ENCODE measurements at places on chromosomes 1 and 21.

DNA sequence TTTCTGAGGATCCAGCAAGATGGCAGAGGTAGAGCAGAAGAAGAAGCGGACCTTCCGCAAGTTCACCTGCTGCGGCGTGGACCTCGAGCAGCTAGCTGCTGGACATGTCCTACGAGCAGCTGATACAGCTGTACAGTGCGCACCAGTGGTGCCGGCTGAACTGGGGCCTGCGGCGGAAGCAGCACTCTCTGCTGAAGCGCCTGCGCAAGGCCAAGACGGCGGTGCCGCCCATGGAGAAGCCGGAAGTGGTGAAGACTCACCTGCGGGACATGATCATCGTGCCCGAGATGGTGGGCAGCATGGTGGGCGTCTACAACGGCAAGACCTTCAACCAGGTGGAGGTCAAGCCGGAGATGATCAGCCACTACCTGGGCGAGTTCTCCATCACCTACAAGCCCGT, 125.8 kb downstream of the LRIG2 start:
- DNase-seq: no peak

- DNase-seq: peak; percentile 83
Observed at GRCh38 chr1:199272628-199273086, 633.8 kb downstream of the PTPRC start.

GRCh38 chr1:154621875-154622274, 13.9 kb upstream of the ADAR start:
- no peak for DNase-seq

DNA sequence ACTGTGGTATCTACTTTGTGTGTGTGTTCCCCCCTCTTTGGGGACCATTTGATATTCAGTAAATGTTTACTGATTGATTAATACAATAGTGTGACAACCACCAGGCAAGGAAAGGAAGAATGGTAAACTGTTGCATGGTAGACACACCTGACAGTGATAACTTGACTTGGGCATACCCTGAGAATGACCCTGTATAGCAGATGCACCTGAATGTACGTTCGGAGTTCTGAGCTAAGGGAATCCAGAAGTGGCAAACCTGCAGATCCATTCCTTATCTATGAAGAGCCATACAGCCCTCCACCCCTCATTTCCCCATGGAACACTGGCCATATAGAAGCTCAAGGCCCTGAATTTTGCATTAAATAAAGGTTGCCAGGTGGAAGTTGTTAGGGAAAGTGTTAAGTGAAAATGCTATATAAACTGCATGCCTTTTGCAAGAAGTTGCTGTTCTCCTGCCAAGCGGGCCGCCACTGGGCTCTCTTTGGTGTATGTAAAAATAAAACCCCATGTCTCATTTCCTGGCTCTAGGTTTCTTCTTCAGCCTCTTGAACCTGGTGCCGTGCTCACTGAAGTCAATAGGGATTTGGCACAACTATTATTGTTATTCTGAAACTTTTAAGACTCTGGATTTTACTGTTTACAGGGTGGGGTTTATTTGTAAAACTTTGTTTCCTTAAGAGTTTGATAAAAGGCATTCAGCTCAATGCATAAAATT, 32.6 kb upstream of the DENND1B start:
- no peak for DNase-seq

DNA sequence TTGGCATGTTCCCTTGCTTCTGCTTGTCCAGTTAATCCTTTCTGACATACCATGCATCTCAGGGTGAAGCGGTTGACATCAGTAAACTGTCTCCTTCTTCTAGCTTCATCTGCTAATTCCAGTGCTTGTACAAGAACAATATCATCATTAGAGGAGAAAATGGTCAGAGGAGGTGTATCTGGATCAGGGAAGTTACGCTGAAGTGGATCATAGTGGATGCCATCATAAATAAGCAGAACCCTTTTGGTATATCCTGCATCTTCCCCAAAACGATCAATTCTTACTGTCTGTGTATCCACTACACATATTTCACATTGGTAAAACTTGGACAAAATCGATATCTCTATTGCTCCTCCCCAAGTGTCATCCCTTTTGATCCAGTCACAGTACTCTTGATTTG, 2.0 kb downstream of the YOD1 start:
- DNase-seq: no peak

DNA sequence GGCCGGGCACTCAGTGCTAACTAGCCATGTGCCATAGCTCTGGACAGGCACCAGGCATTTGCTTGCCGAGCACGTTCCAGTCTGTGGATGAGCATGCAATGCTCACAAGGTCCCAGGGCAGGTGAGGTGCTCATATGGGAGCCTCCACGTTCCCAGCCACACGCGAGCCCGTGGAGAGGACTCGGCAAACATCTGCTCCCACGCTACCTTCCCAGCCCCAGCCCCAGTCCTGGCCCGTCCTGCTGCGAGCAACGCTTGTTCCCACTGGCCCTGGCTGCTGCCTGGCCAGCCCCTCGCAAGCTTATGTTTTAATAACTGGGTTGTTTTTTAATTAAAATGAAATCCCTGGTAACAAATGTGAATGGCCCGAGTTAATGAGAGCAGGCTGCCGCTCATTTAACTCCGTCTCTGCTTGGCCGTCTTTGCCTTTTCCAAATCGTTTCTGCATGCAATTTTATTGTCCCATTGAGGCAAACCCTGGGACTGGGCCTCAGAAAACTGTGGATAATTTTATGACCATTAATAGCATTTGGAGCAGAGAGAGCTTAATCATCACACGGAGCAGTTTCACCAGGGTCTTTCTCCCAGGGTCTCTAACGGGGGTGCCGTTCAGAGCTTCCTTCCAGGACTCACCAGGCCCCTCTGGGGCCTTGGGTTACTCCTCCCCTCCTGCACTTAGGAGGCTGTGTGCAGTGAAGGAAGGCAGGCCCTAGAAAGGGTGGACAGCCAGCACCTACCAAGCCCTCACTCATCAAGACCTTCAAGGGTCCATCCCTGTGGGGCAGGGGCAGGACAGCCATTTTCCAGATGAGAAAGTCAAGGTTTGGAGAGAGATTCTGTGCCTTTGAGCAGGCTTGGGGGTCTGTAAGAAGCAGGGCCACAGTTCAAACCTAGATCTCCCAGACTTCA, 136.8 kb downstream of the GLIS1 start:
- no peak for DNase-seq

DNA sequence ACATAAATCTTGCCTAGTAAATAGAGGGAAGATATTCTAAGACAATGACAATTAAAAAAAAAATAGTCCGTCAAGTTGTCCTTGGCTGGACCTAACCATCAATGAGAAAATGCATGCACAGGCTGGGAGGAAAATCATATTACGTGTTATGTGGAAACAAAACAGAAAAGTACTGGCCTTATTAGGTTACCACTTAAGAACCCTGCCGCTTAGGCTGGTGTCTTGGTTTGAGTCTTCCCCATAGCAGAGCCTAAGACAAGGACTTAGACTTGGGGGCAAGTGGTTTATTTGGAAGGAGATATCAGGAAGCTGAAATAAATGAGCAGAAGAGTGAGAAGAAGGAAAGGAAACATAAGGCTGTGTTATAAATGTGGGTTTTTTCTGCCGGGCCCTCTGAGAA, 186.4 kb downstream of the MRPL39 start:
- no peak for DNase-seq

DNA sequence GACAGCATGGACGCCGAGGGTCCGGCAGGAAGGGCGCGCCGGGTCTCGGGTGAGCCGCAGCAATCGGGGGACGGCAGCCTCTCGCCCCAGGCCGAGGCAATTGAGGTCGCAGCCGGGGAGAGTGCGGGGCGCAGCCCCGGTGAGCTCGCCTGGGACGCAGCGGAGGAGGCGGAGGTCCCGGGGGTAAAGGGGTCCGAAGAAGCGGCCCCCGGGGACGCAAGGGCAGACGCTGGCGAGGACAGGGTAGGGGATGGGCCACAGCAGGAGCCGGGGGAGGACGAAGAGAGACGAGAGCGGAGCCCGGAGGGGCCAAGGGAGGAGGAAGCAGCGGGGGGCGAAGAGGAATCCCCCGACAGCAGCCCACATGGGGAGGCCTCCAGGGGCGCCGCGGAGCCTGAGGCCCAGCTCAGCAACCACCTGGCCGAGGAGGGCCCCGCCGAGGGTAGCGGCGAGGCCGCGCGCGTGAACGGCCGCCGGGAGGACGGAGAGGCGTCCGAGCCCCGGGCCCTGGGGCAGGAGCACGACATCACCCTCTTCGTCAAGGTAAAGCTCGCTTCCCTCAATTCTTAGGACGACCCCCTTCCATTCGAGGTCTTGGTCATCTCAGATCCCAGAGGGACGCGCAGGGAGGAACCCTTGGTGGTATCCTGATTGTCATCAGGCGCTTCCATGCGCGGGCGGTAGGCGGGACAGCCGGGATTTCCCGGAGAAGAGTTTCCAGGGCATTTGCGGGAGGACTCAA, 1.6 kb downstream of the CLIC6 start:
- DNase-seq: no peak

- no peak for DNase-seq
Observed at GRCh38 chr1:20423169-20423795, 62.7 kb downstream of the CAMK2N1 start.

- DNase-seq: no peak
Observed at GRCh38 chr1:201215531-201216357, 25.1 kb downstream of the IGFN1 start.

DNA sequence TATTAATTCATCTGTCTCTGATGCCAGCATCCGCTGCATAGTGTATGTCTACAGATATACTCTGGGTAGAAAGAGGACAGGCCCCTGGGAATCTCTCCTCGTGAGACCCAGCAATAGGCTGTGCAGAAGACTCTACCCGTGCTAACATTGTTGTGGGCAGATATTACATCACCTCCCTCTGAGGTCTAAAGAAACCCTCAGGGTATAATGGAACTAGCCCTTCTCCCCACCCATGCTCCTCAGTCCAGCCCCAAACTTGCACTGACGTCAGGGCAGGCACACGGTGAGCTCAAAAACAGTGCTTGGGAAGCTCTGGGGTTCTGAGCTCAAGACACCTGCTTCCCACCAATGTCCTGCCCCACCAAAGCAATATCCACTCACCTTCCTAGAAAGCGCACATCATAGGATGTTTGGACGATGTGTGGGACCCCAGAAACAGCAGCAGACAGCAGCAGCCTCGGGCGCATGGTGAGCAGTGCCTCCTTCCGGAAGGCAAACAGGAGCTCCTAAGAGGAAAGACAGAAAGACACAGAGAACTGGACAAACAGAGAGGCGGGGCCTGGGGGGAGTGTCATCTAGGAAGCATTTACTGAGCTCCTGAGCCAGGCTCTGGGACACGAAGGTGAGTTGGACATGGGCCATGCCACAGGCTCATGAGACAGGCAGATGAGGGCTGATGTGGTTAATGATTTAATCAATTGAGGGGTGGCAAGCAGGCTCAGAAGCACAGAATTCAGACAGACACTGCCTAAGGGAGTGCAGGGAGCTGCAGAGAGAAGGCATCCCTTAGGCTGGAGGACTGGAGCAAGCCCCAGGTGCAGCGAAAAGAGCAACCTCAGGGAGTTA, 4.8 kb downstream of the OVGP1 start:
- peak; percentile 49 for DNase-seq

- no peak for DNase-seq
Observed at GRCh38 chr1:34529935-34530859, 224.7 kb upstream of the GJB5 start.

GRCh38 chr1:8376358-8376840, 58.5 kb downstream of the SLC45A1 start:
- no peak for DNase-seq

DNA sequence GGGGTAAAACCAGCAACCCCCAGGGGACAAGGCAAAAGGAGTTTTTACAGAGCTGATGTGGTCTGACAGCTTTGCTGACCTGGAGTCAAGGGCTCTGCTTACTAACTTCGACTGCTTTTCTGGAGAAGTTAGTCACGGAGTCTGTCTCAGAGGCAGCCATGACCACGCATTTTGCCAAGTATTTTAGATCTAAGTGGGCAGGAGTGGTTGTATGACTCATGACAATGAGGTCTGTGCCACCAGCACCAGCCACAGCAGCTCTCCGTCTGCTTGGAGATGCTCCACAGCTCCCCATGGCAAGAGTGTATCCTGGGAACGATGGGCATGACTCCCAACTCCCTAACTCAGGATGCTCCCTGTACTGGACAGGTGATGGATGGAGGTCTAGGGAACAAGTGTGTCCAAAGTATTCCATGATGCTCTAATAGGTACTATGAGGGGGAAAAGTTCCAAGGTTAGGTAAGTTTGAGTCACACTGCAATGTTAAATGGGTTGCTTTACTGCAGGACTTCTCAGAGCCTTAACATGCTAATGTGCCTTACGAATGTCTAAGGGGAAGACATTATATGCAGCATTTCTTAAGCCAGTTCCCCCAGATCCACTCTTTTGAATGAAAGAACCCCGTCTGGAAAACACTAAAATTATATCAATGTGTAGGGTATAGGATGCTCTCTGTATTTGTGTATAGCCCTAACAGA, 359.0 kb downstream of the HHAT start:
- DNase-seq: peak; percentile 50

- DNase-seq: no peak
Observed at GRCh38 chr1:210262897-210263272, 30.3 kb downstream of the SERTAD4 start.

DNA sequence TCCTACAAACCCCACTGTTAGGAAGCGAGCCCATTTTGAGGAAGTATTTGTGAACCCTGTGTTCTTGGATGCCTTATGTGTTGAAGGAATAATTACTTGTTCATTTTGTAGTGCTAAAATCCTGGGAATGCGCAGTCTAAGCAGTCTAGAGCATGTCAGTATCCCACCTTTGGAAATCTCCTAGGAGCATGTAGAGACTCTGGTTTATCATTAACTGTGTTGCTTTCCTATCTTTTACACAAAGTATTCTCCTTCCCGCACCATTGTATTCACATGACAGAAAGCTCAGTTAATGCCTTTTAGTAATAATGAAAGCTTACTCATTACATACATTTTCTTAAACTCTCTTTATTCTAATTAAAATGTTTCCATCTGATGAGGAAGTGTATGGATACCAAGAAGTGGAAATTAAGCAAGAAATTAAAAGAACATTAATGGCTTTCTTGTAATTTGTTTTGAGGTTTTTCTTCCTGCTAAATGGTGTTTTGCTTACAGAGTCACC, 99.4 kb downstream of the CAMTA1 start:
- DNase-seq: no peak

DNA sequence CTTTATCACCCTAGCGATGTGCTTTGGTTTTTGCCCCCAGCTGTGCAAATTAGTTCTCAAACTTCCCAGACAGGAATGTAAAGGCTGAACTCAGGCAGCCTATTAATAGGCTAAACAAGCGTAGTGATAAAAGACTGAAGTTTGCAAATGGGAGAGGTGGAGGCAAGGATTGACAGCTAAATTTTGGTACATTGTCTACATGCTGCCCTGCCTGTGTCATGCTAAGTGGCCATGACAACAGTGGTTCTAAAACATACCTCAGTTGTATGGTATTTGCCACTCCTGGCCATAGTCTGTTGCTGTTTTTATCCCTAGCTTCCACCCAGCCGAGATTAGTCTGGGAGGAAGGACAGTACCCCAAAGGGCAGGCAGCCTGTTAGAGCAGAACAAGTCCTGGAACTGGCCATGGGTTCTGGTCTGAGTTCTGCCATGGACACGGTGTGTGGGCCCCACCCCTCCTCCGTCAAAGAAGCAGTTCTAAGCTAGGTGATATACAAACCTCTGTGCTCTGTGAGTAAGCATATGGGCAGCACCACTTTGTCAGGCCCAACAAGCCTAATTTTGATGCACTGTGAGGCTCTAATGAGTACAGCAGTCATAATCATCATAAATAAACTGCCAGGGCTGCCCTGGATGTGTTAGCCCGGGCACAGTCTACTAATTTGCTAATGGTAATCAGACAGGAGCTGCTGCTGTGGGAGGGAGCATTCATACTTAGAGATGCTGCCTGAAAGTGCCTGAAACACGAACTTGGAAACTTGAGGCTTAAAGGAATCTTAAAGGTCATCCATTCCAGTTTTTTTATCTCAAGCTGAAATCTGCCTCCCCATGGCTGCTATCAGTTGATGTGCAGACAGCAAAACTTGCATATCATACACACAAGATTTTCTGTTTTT, 177.1 kb downstream of the HHAT start:
- no peak for DNase-seq

GRCh38 chr1:204560590-204561150, 44.5 kb downstream of the MDM4 start:
- peak; percentile 77 for DNase-seq

Data from ACHN (cell line).